Stimulated activated CD4-positive, alpha-beta T cell treated with anti-CD3 and anti-CD28 coated beads, Interleukin-1b, Interleukin-23, amount 100 ng/mL, for 1 hour (primary cell): ENCODE measurements at places on chromosomes 16 and 17.

DNA sequence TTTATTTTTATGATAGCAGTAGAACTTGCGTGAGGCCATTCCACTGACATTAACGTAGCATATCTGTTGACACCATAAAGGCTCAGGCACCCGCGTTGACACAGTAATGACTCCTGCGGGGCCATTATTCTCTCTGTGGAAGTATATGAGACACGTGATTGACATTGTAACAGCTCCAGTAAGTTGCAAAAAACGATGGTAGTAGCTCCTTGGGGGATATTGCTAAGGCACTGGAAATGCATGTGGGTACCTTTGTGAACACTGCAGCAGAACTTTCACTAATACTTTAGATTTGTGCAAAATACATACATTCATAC lies 918.8 kb upstream of the CDH8 start:
- DNase-seq = no peak

GRCh38 chr17:82000803-82001570 lies 21.7 kb downstream of the CENPX start:
- DNase-seq = no peak

DNA sequence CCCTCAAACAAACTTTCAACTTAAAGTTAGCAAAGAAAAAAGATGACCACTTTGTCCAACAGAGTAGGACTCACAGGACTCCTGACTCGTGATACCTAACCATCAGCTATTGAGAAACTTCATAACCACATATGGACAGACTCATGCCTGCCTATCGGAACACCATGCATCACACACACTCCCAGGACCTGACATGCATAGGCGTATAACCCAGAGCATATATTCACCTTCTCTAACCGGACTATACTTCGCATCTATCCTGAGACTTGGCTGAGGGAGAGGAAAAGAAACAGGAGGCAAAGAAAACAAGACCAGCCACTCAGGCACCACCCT lies 2.2 kb downstream of the PIP4K2B start:
- no peak for DNase-seq

DNA sequence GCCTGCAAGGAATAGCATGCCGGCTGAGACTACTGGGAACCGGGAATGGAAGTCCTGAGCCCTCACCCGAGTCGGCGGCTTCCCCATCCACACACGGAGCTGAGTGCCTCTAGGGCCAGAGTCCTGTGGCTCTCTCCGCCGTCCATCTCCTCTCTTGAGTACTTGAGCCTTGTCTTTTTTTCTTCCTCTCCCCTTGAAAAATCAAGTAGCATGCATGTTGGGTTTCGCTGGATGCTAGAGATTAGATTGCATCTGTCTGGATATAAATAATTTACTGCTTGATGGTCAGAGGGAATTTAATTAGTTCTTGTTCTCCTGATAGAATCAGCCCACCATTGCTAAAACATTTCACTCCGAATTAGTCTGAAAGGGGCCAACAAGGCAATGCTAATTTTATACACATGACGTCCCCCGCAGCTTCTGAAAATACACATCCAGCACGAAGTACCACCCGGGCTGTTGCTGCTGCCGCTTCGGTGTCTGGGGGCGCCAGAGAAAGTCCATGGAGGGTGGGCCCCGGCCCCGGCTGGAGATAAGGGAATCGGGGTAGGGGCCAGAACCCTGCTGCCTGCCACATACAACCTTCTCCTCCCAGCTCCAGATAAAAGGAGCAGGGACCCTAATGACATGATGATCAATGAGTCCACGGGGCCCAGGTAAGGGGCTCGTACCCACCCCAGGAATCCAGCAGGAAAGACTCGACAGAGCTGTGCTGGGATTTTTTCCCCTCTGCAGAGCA lies 48.5 kb downstream of the RBFOX3 start:
- no peak for DNase-seq

GRCh38 chr16:1543085-1543896 lies 9.8 kb downstream of the TMEM204 start:
- DNase-seq = no peak

DNA sequence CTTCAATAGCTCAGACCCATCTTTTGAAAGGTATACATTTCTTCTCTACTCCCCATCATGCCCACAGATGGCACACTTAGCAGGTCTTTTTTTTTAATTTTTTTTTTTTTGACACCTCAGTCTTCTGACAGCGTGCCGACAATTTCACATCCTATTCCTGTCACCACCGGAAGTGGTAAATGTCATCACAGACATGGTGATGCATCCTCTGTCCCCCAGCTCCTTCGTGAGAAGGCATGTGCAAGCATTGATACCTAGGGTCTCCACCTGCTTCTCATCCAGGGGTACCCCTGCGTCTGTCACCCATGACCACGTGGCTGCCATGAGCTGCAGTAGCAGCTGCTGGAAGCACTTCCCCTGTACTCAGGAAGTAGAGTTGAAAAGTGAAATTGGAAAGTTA lies 35.6 kb downstream of the ELAC2 start:
- DNase-seq = no peak

DNA sequence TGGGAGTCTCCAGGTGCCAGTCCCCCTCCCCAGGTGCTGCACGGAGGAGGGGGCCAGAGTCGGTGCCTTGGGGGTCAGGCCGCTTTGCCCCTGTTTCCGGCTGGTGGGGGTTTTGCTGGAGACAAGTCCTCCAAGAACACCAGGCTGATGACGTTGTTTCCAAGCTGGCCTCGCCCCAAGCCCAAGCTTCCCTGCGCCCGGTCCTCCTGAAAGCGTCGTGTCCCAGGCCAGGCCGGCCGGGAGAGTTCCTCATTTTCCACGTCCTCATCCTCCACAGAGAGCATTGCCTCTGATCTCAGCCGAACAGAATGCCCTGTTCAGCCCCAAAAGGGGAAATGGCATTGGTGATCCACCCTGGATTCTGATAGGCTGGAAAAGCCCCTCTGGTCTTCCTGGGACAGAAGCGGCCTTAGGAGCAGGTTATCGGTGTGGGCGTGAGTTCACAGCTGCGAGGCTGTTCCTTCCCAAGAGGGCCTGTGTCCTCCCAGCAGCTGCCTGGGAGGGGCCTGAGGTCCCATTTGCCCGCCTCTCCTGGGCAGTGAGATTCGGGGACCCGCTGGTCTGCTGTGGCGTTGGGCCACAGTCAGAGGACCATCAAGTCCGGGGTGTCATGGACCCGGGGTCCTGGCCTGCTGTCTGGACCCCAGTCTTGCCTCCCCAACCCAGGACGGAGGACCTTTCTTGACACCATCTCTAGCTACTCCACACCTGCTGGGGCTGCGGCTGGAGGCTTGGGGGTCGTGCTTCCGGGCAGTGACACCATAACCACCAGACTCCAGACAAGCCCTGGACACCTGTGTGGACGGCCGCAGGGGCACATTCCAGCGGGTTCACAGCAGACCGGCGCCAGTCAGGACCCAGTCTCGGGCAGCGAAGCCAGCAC lies 7.1 kb downstream of the SOX8 start:
- no peak for DNase-seq

DNA sequence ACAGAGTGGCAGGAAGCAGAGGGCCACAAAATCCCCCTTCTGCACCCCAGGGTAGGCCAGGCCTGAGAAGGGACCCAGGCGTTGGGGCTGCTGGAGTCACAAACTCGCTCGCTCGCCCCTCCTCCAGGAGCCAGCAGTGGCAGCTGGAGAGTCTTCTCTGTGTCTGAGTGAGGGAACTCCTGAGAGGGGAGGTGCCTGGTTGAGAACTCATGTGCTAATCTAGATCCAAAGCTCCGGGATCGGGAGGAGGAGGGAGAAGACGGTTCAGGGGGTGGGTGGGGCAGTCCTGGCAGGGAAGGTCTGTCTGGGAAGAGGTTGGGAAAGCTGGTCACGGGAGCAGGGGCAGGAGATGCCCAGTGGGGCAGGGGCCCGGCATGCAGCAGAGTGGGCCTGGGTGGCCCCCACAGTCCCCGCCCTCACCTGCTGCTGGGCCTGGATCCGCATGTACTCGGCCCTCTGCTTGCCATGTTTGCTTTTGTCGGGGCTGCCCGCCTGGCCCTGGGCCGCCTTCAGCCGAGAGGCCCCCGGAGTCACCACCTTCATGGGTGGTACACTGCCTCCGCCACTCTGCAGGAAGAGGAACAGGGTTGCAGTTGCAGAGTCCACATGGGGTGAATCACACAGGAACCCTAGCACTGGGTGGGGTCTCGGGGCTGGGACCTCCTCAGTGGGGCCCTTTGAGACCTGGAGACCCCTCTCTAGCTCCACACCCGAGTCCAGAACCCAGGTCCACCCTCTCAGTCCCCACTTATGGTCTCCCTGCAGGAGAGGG lies 62.2 kb downstream of the SRCIN1 start:
- no peak for DNase-seq

DNA sequence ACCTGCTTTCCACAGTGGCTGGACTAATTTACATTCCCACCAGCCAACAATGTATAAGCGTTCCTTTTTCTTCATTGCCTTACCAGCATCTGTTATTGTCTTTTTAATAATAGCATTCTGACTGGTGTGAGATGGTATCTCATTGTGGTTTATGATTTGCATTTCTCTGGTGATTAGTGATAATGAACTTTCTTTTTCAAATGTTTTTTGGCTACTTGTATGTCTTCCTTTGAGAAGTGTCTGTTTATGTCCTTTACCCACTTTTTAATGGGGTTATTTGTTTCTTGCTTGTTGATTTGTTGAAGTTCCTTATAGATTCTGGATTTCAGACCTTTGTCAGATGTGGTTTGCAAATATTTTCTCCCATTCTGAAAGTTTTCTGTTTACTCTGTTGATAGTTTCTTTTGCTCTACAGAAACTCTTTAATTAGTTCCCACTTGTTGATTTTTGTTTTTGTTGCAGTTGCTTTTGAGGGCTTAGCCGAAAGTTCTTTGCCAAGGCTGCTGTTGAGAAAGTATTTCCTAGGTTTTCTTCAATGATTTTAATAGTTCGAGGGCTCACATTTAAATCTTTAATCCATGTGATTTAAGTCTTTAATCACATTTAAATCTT lies 26.8 kb downstream of the ITGAM start:
- DNase-seq = no peak

- no peak for DNase-seq
Observed at GRCh38 chr16:50193594-50193993, 40.5 kb downstream of the TENT4B start.

GRCh38 chr16:15966420-15966819 lies 17.0 kb downstream of the ABCC1 start:
- DNase-seq = no peak

DNA sequence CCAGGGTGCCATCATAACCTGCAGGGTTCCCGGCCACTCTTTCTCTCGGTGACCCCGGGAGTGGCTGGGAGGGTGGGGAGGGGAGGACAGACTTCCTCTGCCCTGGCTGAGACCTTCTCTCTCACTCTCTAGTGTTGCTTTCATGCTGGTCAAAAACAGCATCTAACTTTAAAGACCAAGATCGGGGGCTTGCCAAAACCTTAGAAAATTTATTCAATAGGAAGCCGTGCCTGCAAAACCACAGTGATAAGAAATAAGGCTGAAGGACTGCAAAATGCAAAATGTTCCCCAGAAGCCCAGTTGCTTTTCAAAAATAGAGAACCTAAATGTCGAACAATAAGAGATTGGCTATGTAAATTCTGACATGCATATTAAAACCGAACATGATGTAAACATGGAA lies 344.0 kb downstream of the FOXL1 start:
- DNase-seq = no peak

DNA sequence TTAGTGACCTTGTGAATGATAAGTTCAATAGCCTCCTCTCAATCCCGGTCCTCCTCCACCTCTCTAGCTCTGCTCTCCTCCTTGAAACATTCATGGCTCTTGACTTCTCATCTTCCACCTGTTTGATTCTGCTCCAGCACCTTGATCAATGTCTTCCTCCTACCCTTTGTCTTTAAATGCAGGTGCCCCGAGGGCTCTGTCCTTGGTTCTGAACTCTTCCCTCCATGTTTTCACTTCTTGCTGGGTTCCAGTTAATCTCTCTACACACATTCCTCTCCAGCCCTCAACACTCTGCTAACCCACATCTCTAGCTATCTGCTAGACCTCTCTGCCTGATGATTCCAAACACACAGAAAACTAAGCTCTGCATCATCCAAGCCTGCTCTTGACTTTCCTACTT lies 13.4 kb downstream of the CD300E start:
- DNase-seq = no peak

DNA sequence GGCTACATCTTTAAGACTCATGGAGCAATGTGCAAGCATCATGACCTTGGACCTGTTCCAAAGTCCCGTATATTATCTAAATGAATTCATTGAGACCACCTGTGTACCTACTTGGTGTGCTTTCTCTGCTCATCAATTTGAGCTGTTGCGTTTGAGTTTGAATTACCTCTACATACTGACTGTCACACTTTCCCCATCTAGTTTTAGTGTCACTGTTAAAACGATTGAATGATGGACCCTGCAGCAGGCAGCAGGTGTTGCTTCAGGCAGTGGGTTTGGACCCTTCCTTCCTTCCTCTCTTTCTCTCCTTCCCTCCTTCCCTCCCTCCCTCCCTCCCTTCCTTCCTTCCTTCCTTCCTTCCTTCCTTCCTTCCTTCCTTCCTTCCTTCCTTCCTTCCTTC lies 33.9 kb upstream of the ZKSCAN2 start:
- no peak for DNase-seq
